Endothelial cell (in vitro differentiated cells): ENCODE measurements at places on chromosomes 7 and 10. TPM values are rescaled to one million over a fixed set of nuclear protein-coding genes. Genes with fewer than 3 reads are reported as not detected.

- H3K36me3 ChIP-seq: no peaks in the 10 kb centered on the region
- H3K4me3 ChIP-seq: no peak overlapping the region
- no peak for DNase-seq
Measured at GRCh38 chr7:120334475-120334874, 61.5 kb downstream of the KCND2 start.

- no peak for DNase-seq
- H3K27me3 ChIP-seq: peaks cover 1% of the 10 kb centered on the region
- no peak overlapping the region for H3K4me3 ChIP-seq
- H3K27ac ChIP-seq: no peak overlapping the region
- no peaks in the 10 kb centered on the region for H3K4me1 ChIP-seq
Measured at GRCh38 chr10:122587098-122587760, 26.7 kb downstream of the DMBT1 start.

DNA sequence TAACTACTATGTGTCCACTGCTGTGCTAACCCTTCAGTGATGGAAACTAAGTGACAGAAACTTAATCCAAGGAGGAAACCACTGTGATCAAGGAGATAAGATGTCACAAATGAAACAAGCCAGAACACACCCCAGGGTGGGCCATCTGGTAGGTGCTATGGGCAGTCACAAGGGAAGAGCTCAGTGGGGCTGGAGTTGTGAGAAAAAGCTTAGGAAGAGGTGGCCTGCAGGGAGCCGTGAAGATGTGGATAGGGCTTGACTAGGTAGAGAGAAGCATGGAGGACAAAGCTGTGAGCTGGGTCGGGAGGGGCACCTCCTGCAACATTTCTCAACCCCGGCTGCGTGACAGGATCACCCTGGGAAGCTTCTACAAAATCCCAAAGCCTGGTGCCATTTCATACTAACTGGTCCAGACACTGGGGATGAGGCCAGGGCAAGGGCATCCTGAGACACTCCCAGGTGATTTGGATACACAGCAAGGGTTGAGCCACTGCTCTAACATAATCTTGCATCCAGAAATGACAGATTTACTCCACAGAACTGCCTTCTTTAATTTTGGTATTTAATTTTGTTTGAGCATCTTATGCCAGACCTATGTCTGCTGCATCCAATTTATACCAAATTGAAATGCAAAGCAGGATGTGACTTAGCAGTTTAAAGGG, 69.3 kb downstream of the OSBPL3 start:
- peaks cover 2% of the 10 kb centered on the region for H3K4me1 ChIP-seq
- H3K27ac ChIP-seq: no peak overlapping the region
- H3K4me3 ChIP-seq: no peak overlapping the region
- no peaks in the 10 kb centered on the region for H3K27me3 ChIP-seq

Gene SMO
- 17.4 TPM for total RNA-seq

- peak overlapping the region; percentile 16 for H3K27ac ChIP-seq
- no peaks in the 10 kb centered on the region for H3K27me3 ChIP-seq
- DNase-seq: no peak
- H3K36me3 ChIP-seq: peaks cover 8% of the 10 kb centered on the region
- no peak overlapping the region for H3K4me3 ChIP-seq
Measured at GRCh38 chr10:103894441-103894864, 23.5 kb downstream of the STN1 start.

Gene GPC2
- 27.2 TPM for total RNA-seq

Gene CAV1
- 48.2 TPM for total RNA-seq

Gene OR9A2
- total RNA-seq: not detected

Gene CCM2
- total RNA-seq: 59.8 TPM

DNA sequence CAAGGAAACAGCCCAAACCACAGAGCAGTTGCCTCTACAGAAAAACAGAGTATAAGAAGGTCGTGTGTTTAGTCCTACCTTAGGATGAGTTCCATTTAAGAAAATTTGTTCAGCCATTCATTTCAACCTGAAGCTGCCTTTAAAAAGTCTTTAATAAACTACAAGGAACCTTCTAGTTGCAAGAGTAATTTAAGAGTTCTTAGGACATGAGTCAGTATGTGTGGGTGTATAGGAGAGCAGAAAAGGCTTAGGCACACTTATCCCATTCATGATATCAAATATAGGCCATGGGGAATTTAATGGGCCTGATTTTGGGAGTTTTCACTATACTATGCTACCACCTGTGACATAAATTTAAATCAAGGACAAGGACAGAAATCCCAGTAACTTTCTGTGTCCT, 496.8 kb downstream of the TFEC start:
- no peak overlapping the region for H3K4me3 ChIP-seq
- H3K4me1 ChIP-seq: peaks cover 8% of the 10 kb centered on the region
- H3K27ac ChIP-seq: no peak overlapping the region
- DNase-seq: no peak
- H3K36me3 ChIP-seq: no peaks in the 10 kb centered on the region

GRCh38 chr7:151515276-151515565, 4.5 kb downstream of the RHEB start:
- no peak overlapping the region for H3K4me3 ChIP-seq
- H3K4me1 ChIP-seq: peaks cover 38% of the 10 kb centered on the region
- peaks cover 15% of the 10 kb centered on the region for H3K27me3 ChIP-seq

- no peaks in the 10 kb centered on the region for H3K36me3 ChIP-seq
- H3K4me3 ChIP-seq: no peak overlapping the region
- no peak overlapping the region for H3K27ac ChIP-seq
- no peak for DNase-seq
- peaks cover 6% of the 10 kb centered on the region for H3K27me3 ChIP-seq
- peaks cover 12% of the 10 kb centered on the region for H3K4me1 ChIP-seq
Measured at GRCh38 chr10:98361131-98362025, 53.6 kb downstream of the PYROXD2 start.

Gene AGBL3
- total RNA-seq: 3.0 TPM

Gene FAM131B
- 1.0 TPM for total RNA-seq

Gene CLDN4
- 1.6 TPM for total RNA-seq

Gene PPIA
- 1,721 TPM for total RNA-seq
